ENCODE measurements at places on chromosomes 1 and 21.

- peak; percentile 83 for DNase-seq
Observed at GRCh38 chr1:26996024-26996423, 2.5 kb downstream of the TRNP1 start.

DNA sequence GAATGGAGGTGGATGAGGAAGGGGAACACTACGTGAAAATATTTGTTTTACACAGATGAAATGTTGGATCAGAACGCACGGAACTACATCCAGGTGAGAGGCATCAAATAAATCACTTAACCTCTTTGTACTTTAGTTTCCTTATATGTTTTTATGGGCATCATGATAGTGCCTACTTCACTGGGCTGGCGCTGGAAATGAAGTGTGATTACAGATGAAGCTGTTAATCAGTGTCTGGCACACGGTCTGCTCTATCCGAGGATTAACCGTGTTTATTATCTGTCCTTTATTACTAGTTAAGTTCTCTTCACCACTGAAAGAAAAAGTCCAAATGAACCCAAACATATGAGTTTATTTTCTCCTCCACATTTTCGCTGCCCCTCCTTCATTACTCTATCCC, 96.0 kb upstream of the TRABD2B start:
- no peak for DNase-seq

GRCh38 chr1:81894867-81895266, 94.1 kb downstream of the ADGRL2 start:
- DNase-seq: no peak

GRCh38 chr1:30042438-30043147, 680.8 kb downstream of the MATN1 start:
- DNase-seq: no peak

- no peak for DNase-seq
Observed at GRCh38 chr1:43302201-43302600, 1.4 kb downstream of the TIE1 start.

DNA sequence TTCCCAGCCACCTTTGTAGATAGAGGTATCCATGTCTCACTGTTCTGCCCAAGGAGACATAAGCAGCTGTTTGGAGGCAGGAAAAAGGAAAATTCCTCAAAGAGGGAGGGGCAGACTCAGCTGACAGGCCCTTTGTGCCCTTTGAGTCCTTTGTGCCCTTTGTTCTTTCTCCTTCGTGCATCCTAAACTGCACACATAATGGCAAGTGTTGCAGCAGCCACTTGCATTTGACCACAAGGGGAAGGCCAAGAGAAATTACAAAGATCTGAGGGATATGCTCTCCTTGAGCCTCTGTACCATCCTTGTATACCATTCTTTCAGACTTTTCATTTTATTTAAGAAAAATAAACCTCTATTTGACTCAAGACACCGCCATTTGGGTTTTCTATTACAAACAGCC, 71.8 kb upstream of the PKN2 start:
- DNase-seq: no peak

GRCh38 chr1:22915816-22916470, 56.7 kb downstream of the LACTBL1 start:
- DNase-seq: no peak

DNA sequence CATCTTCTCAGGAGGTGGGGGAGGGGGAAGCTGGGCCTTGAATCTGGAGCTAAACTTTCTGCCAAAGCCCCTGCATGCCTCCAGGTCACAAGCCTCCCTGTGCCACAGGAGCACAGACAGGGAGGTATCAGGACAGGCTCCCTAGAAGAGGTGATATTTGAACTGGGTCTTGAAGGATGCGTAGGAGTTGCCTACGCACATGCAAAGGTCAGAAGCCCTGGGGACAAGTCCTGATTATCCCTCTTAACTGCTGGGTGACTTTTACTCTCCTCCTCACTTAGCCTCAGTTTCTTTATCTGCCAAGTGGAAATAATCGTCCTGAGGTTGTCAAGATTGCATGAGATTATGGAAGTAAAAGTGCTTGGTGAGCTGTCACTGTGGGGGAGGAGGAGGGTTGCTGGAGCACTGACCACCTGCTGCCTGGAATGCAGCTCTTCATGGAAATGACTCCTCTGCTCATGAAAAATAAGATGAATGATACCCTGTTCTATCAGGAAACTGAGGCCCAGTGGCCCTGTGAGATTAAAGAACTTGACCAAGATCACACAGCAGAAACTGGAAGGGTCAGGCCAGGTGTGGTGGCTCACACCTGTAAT, 50.6 kb upstream of the LAPTM5 start:
- DNase-seq: no peak

GRCh38 chr1:180528868-180529470, 26.6 kb upstream of the ACBD6 start:
- no peak for DNase-seq

DNA sequence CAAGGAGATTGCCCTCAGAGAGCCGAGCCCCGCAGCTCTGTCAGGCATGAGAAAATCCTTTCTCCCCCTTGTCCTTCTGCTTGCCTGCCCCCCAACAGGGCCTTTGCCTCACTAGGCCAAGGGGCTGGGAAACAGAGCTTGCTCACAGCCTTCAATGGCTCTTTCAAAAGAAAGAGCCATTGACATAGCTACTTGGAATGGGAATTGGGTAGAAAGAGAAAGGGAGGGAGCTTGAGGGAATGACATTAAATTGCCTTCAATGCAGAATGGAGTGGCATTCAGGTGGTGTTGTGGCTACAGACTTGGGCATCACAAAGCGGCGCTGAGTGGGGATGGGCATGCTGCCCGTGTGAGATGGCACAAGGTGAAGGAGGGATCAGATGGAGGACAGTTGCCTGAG, 13.2 kb downstream of the SYT11 start:
- no peak for DNase-seq

GRCh38 chr1:39494671-39495410, 3.4 kb downstream of the BMP8A start:
- DNase-seq: no peak

- DNase-seq: peak; percentile 98
Observed at GRCh38 chr1:40862008-40862863, at the start of gene CITED4. CITED4 (minus strand) TSS chr1:40862363; CDS start chr1:40862127, 236 bp downstream.

DNA sequence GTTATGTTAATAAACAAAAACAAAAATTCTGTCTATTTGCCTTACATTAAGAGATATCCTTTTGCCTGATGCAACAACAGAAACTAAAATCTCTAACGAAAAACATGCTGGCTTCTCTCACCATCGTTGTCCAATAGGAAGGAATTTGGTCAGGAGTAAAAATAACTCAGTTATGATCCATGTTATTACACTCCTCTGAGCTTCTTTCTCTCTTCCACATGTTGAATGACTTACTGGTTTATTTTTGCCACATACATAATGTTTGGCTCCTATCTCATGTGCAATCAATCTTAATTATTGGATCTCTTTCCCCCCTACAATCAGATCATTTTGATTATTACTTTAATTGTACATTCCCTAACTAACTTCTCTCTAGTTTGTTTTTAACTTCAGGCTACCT, 688.4 kb downstream of the USP25 start:
- DNase-seq: no peak

GRCh38 chr1:205488074-205488723, 16.3 kb upstream of the CDK18 start:
- DNase-seq: peak; percentile 66

DNA sequence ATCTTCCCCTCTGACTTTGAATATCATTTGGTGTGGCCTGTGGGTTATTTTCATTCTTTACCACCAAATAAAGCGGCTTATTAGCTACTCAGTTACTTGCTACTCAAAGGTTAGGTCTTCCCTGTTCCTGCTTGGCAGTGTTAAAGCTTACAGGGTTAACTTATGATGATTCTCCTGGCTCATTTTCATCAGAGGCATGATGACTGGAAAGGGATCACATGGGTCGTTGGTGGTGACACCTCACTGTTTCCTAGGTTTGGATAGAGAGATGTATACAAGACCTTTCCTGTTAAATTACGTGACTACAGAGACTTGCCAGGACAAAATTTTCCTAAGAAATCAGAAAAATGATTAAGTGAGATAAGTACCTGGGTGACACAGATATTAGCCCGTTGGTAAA, 27.4 kb downstream of the MRPS6 start:
- DNase-seq: no peak

GRCh38 chr1:16175610-16176553, 20.0 kb upstream of the EPHA2 start:
- peak; percentile 79 for DNase-seq

- DNase-seq: no peak
Observed at GRCh38 chr1:168734271-168734670, 5.3 kb upstream of the DPT start.

DNA sequence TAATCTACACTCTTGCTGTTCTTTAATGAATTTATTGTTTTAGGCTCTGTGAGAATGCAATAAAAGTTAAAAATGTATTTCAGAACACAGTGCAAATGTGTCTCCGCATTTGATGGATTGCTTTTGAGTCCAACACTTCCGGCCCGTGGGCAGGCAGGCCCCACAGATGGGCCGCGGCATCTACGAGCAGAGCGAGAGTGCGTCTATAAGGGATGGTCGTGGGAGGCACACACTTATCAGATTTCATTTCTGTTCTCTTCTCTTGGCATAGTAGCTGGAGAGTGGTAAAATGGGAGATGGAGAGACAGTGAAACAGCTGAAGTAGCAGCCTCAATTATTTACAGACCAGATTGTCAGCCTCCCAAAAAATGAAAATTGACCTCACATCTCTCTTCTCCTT, 134.2 kb downstream of the NAV1 start:
- no peak for DNase-seq

- DNase-seq: no peak
Observed at GRCh38 chr1:43443197-43443946, 10.4 kb downstream of the HYI start.

DNA sequence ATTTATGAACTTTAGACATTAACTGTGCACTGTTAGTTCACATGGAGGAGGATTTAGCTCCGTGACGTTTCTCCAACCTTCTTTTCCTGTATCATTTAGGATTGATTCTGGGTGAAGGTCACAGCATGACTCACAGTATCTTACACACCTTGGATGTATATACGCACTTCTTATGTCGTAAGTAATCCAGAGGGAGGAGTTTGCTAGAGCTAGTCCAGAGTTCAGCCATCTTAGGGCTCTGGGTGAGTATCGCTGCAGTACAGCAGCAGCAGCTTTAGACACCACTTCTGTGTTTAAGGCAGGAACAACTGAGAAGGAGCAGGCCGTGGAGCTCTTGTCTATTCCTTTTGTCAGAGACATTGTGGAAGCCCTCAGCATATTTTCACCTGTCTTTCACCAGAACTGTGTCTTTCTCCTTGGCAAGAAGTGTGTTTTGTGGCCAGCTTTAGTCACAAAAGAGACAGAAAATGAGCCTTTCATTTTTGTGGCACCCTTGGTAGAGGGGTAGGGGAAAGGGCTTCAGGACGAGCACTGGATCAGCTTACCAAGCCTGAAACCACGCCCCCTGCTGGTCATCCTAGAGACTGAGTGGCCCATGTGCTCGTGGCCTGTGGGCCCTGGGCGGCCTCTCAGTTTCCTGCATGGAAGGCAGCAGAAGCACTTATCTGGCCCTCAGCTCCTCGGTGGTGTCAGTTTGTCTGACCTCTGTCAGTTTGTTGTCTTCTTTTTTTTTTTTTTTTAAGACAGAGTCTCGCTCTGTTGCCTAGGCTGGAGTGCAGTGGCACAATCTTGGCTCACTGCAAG, 64.0 kb downstream of the ADARB1 start:
- peak; percentile 67 for DNase-seq

- no peak for DNase-seq
Observed at GRCh38 chr1:91729621-91730358, 156.2 kb downstream of the TGFBR3 start.

GRCh38 chr1:149884433-149885338, 14.7 kb upstream of the BOLA1 start:
- DNase-seq: peak; percentile 73

GRCh38 chr21:30733026-30733425, 14.0 kb downstream of the KRTAP21-2 start:
- no peak for DNase-seq

GRCh38 chr1:203742436-203742835, 22.5 kb upstream of the LAX1 start:
- no peak for DNase-seq

- DNase-seq: no peak
Observed at GRCh38 chr1:145978471-145978853, 14.0 kb downstream of the POLR3GL start.

DNA sequence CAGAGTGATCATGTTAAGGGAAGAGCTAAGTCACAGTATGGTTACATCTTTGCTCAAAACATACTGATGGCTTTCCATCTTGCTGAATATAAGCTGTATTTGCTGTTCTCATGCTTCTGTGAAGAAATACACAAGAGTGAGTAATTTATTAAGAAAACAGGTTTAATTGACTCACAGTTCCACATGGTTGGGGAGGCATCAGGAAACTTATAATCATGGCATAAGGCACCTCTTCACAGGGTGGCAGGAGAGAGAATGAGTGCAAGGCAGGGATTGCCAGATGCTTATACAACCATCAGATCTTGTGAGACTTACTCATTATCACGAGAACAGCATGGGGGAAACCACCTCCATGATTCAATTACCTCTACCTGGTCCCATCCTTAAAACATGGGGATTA, 24.4 kb upstream of the RGS5 start:
- DNase-seq: no peak

DNA sequence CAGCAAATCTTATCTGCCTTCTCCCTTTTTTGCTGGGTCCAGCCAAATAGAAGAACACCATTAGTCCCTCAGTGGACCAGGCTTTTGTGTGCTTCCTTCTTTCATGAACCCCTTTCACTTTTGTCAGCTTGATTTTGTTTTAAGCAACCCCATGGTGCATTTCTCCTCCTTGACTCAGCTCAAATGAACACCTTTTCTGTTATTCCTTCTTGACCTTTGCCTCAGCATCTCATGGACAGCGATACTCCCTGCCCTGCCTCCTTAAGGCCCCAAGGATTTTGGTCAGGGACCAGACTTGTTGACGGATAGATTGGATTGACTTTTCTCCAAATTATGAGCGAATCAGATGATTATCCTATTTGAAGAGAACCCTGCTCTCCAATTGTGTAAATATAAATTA, 356.6 kb upstream of the USP24 start:
- no peak for DNase-seq

GRCh38 chr1:204337583-204337982, 22.1 kb downstream of the PLEKHA6 start:
- no peak for DNase-seq

- DNase-seq: no peak
Observed at GRCh38 chr1:215830226-215830810, 263.2 kb downstream of the KCTD3 start.

GRCh38 chr1:56686169-56686568, 41.1 kb downstream of the PRKAA2 start:
- DNase-seq: no peak

- DNase-seq: no peak
Observed at GRCh38 chr1:25123551-25123950, 108.8 kb downstream of the SYF2 start.

- DNase-seq: no peak
Observed at GRCh38 chr1:110430366-110430765, 20.6 kb upstream of the PROK1 start.

GRCh38 chr21:27419153-27419552, 452.3 kb upstream of the ADAMTS5 start:
- DNase-seq: no peak
